ENCODE measurements at places on chromosomes 7 and 10.

DNA sequence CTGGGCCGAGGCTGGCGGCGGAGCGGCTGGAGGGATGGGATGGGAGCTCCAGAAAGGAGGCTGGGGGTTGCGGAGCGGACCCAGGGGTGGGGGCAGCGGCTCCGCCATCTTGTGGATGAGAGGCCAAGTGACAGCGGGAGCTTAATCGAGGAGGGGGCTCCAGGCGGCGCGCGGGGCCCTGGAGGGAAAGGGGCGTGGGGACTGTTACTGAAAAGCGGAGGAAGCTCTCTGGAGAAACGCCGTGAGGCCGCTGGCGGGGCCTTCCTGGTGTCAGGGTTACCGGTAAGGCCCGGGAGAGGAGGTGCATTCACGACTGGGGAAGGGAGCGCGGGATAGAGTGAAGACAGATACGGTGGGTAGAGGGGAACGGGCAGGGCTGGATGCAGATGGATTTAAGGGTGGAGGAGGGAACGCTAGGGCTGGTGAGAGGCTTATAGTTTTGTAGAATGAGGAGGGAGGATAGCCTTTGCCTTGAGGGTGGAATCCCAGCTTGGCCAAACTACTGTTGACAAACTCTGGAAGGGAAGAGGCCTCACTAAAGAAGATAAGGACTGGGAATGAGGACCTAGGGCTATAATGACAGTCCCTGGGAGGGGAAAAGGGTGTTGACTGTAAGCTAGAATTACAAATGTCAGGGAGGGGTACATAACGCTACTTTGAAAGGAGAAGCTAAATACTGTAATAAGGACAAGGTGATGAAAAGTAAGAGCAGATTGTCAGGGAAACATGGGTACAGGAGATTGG lies 535 bp downstream of the BTRC start:
- peak; percentile 13 for DNase-seq

DNA sequence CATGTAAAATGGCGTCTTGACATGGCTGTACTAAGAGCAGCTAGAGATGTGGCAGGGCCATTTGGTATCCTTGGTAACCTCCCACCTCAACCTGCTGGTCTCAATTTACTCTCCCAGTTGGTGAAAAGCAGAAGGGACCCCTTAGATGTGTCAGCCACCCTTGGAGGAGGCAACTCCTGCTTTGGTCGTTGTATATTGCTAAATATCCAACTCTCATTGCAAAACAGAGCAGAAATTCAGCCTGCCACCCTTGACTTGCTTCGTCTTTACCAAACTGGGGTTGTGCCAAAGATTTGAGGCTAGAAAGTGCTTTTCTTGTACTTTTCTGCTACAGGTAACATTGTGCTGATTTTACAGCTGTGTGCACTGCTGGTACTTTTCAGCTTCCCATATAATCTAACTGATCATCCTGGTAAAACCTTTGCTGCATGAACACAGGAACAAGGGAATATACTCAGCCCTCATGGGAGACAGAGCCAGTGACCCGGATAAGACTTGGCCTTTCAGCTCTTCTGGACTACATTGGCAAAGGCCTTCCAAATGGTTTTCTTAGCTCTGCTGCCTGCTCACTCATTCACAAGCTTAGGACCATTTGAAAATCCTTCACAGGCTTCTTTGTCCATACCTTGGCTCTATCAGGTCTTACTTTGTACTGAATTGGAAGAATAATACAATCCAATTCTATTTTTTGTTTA lies 2.2 kb upstream of the VSTM4 start:
- no peak for DNase-seq

GRCh38 chr7:122438492-122438891 lies 133.9 kb upstream of the FEZF1 start:
- no peak for DNase-seq

- no peak for DNase-seq
Measured at GRCh38 chr10:117137031-117137910, 799 bp downstream of the VAX1 start.

- no peak for DNase-seq
Measured at GRCh38 chr10:72784551-72785351, 92.8 kb downstream of the MCU start.

DNA sequence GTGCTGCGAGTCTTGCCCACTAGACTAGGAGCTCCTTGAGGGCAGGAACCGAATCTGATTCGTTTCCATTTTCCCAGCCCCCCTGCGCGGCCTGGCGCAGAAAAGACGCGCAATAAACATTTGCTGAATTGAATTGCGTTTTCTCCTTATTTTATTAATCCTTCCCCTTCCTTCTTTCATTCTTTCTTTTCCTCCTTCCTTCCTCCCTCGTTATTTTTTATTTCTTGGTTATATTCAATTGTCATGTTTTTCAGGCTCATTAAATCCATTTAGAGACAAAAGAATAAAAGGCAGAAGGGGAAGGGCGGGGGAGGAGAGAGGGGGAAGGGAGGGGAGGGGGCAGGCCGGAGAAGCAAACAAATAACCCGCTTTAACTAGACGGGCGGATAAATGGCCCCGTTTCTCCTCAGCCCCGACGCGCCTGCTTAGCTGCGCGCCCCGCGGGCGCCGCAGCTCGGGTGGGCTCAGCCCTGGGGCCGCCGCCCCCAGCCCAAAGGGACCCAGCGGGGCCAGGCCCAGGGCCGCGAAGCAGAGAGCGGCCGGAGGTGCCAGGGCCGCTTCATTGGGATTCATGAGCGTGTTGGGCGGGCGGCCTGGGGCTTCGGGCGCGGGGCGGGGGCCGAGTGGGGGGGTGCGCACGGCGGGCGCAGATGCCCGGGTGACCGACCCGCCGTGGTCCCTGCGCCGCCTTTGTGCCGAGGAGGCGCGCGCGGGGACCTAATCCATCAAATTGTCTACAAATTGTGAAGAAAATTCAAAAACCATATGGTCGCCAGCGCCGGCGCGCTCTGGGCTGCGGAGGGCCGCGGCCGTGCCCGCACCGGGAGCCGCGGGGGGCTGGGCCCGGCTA lies 5.0 kb downstream of the LBX1 start:
- no peak for DNase-seq

GRCh38 chr7:136064081-136064480 lies 86.9 kb upstream of the MTPN start:
- no peak for DNase-seq

DNA sequence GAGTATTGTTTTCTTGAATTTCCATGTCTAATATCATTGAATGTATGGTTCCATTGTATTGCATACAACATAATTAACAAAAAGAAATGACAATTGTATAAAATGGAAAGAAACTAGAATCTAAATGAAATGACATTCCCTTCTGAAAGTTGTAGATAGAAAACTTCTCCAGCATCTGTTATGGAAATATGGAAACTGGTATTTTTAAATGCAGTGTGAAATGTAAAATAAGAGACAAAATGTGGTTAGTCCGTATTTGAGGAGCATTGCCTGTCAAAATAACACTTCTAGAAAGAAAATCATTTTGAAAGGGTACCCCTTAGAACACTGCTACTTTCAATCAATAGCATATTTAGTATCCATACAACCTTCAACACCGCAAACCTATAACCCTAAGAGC lies 286.3 kb upstream of the CELF2 start:
- no peak for DNase-seq

GRCh38 chr7:8357536-8357935 lies 75.9 kb upstream of the NXPH1 start:
- DNase-seq = no peak

DNA sequence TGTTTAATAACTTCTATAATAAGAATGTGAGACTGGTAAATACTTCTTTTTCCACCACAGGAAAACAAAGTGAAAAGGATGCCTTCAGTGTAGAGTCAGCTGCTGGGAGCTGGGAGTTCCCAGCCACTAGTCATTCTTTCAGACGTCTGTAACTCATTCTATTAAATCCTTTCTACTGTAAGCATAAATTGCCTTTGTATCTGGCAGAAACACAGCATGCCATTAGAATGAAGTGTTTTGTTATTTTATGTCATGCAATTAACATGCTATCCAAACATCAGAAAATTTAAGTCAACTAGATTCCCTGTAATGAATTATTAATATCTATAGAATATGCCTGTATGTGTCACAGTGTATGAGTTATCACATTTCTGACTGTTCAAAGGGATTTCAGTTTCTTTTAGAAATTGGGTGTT lies 14.3 kb downstream of the BPGM start:
- no peak for DNase-seq

GRCh38 chr10:76191336-76191735 lies 759.9 kb downstream of the LRMDA start:
- DNase-seq = no peak

- DNase-seq = no peak
Measured at GRCh38 chr7:145156834-145157233, 321.0 kb upstream of the TPK1 start.

GRCh38 chr10:29687421-29688164 lies 52.8 kb upstream of the SVIL start:
- no peak for DNase-seq

- DNase-seq = no peak
Measured at GRCh38 chr10:102761981-102762380, 18.2 kb downstream of the WBP1L start.

- no peak for DNase-seq
Measured at GRCh38 chr7:80941208-80941758, 22.4 kb upstream of the SEMA3C start.

- no peak for DNase-seq
Measured at GRCh38 chr7:20407585-20408466, 77.1 kb downstream of the ITGB8 start.

DNA sequence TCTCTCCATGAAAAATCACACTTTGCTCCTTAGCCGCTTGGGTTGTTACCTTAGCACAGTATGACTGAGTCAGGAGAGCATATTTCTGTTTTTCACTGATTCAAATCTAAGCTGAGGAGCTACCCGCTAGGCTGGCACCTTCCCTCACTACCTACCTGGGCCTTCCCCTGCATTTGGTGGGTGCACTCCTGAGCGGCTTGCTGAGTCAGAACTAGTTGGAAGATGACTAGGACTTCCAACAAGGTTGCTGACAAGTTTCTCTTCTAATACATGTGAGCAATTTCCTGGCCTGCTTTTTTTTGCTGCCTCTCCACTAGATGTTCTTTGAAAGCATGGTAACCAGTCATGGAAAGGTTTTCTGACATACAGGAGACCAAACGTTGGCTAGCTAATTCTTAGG lies 43.8 kb upstream of the SEC61G start:
- no peak for DNase-seq
